ENCODE measurements at places on chromosomes 4 and X.

- DNase-seq, result no peak
These were observed 21.7 kb upstream of the GEMIN8 start for GRCh38 chrX:14051416-14051815.

- DNase-seq, result no peak
These were observed 30.1 kb downstream of the RASSF6 start for GRCh38 chr4:73589887-73590801.

DNA sequence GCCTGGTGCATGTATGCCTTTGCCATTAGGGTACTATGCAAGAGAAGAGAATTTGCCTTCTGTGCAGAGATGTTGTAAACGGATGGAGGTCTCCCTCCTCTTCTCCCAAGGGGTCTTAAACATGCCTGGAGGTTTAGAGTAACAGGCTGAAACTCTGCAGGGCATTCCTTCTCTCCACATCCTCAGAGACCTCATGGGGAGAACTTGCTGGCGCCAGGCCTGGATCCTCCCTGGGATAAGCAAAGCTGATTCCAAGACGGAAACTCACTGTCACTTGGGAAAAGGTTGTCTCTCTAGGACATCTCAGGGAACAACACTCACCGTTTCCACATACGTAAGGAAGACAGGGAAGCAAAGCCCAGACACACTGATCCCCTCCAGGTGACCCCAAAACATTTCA, 76.9 kb upstream of the GPM6B start:
- DNase-seq, result no peak

- DNase-seq, result no peak
These were observed 65.3 kb downstream of the ELOVL6 start for GRCh38 chr4:110132816-110133719.

- DNase-seq, result no peak
These were observed 43.6 kb upstream of the SPP1 start for GRCh38 chr4:87931932-87932331.

DNA sequence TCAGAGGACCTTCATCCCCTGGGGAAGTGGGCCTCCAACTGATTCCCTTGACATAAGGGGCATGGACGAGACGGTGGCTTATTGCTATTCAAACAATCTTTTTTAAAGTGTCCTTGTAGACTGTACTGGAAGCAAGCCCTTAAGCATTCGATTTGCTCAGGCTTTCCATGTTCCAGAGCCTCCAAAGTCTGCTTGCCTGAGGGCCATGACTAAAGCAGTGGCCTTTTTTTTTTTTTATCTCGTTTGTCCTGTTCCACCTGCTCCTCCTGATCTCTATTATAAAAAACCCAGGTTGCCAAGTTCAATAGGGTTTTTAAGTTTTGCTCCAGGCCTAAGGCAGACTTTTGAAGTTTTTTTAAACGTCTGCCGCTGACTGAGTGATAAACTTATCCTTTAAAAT, 103.7 kb upstream of the AADAT start:
- DNase-seq, result no peak

DNA sequence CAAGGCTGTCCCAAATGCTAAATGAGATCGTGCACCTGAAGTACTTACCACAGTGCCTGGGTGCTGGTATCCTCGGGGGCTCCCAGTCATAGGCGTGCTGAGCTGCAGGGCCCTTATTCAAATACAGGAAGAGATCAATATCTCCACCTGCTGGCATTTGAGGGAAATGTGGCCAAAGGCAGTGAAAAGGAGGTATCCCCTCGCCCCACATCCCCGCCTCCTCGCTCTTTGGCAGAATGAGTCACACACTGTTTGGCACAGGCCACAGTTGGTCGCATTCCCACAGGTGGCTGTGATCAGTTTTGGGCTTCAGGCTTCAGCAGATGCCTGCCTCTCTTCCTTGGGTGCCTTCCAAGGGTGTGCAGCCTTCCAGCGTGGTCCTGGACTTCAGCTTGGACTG, 28.4 kb downstream of the ZNF185 start:
- DNase-seq, result no peak

- no peak for DNase-seq
These were observed 2.2 kb downstream of the KIT start for GRCh38 chr4:54659749-54660535.

DNA sequence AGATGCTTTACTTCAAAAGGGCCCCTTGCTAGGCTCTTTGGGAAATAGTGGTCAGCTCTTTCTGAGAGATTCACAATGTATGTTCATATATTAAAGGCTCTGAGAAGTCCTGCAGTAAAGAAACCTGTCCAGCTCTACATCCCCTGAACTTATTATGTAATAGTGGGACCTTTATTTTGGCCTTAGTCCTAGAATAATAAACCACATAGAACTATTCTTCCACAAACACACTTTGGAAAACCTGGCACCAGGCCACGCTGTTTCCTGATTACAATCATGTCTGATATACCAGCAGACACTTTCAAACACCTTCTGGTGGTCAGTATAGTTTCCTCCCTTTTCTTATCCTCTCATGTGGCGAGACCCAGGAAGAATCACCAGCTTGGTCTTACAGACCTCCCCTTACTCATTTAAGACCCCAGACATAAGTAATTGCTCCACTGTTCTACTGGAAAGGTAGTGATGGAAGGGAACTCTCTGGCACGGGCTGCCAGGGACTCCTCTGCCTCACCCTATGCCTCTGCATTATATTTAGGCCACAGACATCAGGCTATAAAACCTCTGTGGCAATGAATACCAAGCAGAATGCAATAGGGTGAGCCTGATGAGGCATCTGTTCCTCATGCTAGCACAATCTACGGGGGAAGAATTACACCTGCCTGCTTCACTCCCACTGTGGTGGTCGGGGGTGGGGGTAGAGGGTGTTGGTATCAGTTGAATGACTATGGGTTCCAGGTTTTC, 5.7 kb upstream of the PPEF1 start:
- DNase-seq, result no peak

GRCh38 chr4:23365086-23365485, 524.8 kb downstream of the PPARGC1A start:
- DNase-seq, result no peak

- no peak for DNase-seq
These were observed 24.4 kb upstream of the MSL3 start for GRCh38 chrX:11733614-11734013.

DNA sequence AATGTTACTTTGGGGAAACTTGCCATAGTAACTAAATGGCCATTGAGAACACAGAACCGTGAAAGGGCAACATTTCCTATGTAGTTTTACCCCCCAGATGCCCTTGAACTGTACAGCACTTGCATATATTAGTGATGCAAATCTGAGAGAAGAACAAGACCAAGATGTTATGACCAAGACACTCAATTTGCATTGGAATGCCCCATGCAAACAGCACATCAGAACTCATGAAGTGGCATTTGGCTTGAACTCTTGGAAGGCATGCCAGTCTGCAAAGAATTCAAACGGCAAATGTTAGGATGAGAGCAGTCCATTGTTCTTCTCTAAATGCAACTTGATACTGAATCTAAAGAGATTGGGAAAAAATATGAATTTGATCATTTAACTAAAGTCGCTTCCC, 139.4 kb upstream of the CXorf66 start:
- no peak for DNase-seq

DNA sequence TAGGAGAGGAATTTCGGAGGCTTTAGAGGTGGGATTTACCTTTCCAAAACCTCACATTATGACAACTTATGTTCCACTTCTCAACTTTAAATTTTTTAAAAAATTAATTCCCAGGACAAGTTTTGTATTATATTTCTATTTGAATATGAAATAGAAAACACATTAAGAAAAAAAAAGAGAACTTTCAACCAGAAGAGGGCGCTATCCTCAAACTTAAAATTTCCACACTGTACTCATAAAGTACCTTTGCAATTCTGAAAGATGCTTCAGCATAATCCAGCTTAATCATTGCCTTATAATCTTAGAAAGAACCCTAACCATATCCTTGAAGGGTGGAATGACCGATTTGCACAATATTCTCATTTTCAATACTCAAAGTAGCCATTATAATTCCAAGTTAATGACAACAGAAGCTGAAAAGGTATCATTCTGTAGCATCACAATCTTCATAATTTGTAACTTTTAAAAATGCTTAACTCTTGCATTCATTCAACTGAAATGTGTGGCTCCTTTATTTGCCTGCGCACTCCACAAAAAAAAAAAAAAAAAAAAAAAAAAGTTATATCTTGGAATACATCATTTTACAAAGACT, 158.0 kb downstream of the KCNIP4 start:
- DNase-seq, result no peak

- DNase-seq, result no peak
These were observed 53.7 kb downstream of the MID1 start for GRCh38 chrX:10566716-10567097.

DNA sequence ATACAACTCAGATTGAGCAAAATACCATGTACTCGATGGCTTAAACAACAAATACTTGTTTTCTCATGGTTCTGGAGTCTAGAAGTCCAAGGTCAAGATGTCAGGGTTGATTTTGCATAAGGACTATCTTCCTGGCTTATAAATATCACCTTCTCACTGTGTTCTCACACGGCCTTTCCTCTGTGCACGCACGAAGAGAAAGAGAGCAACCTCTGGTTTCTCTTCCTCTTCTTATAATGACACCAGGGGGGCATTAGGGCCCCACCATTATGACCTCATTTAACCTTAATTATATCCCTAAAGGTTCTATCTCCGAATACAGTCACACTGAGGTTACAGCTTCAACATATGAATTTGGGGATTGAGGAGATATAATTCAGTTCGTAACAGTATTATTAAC, 504.0 kb downstream of the MAGEE1 start:
- no peak for DNase-seq

- no peak for DNase-seq
These were observed 250.9 kb downstream of the TENM3 start for GRCh38 chr4:182494103-182494502.

- DNase-seq, result no peak
These were observed 702 bp downstream of the KLHL5 start for GRCh38 chr4:39062770-39063097.

- DNase-seq, result no peak
These were observed 34.6 kb downstream of the TET2 start for GRCh38 chr4:105181259-105181658.

DNA sequence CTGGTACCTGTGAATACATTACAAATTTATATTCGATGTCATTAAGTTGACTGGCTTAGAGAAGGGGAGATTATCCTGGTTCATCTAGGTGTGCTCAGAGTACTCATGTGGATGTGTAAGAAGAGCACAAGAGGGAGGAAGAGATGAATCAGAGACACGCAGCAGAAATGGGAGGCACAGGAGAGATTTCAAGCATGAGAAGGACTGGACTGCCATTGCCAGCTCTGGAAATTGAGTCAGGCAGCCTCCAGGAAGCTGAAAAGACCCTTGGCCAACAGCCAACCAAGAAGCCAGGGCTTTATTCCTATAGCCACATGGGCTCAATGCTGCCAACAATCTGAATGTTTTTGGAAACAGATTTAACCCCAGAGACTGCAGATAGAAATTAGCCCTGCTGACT, 1390.0 kb downstream of the STIM2 start:
- DNase-seq, result no peak

DNA sequence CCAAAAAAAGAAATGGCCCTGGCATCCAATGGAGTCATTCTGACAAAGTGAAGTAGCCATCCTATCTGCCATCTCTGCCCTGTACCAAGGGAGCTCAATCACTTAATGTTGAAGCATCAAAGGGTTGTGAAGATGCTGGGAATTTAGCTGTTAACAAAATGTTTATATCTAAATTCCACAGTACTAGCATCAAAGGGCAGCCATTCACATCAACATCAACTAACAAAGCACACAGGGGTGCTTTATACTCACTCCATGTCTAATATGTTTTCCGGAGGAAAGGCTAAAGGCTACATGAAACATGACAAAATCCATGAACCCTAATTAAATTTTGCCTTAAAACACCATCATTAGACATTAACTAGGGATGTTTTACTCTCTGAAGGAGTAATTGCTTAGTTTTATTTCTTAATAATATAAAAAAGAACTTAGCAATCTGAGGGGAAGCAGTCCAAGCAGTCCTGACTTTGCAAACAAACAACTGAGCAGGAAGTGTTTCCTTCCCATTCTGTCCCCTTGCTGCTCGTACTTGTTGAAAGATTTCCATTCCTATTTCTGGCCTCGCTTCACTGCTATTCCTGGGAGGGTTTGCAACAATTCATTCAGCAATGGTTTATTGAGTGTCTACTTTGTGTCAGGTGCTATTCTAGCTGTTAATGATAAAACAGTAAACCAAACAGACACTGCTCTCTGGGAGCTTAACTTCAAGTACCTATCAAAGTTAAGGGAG, 208.6 kb upstream of the SLC7A11 start:
- DNase-seq, result no peak

- DNase-seq, result no peak
These were observed 87.9 kb upstream of the PAK3 start for GRCh38 chrX:111008126-111008525.

DNA sequence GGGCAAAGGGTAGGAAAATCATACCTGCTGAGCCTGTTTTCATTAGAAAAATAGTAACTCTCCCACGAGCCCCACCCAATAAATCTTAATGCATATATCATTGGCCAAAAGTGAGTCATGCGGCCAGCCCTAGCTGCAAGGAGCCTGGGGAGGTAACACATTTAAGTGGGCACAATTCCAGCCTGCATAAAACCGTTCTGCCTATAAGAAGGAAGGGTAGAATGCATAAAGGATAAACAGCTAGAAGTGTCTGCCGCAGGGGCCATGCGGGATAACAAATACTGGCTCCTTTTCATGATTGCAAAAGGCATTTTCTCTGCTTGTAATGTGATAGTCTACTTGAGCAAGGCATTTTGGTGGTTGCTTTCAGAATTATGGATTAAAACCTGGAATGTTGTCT, 37.1 kb downstream of the EFHC2 start:
- DNase-seq, result no peak

- DNase-seq, result no peak
These were observed 93.1 kb upstream of the RBPJ start for GRCh38 chr4:26227601-26228229.

DNA sequence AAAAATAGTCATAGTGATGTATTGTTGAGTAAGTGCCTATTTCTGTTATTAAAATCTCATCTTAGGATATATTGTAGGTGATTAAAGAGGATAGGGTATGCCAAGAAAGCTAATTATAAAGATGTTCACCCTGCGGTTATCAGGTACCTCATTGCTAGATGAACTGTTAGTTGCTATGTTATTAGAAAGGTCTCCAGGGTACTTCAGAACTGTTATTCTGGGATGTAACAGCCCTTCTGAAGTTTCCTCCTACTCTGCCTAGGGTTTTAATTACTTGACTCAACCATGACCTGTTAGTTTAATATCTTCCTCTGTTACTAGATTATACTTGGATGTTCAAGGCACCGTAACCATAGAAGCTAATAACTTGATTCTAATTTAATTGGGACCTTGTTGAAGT, 15.4 kb downstream of the TMPRSS11E start:
- no peak for DNase-seq

GRCh38 chrX:259692-260355, 21.4 kb upstream of the PLCXD1 start:
- no peak for DNase-seq

DNA sequence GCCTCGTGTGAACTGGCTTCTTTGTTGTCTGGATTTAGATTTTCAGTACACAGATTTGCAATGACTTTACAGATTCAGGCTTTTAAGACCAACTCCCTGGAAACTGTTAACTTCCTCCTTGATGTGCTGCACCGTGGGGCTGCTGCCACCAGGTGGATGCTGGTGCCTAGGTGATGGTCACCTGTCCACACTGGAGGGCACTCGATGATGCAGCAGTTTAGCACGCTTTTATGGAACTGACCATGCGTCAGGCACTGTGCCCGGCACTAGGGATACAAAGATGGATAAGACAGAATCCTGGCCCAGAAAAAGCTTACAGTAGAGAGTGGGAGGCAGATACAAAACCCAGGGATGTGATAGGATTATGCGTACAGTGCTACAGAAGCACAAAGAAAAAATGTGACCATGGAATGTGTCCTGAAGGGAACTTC, 180.7 kb downstream of the CEP135 start:
- DNase-seq, result no peak

- DNase-seq, result no peak
These were observed 350.2 kb upstream of the FAT1 start for GRCh38 chr4:187073820-187074219.

Measured in stimulated activated CD8-positive, alpha-beta memory T cell treated with anti-CD3 and anti-CD28 coated beads, Interleukin-7, amount 100 ng/mL, for 1 hour (primary cell).